ENCODE measurements at places on chromosomes 7 and 10. TPM values are rescaled to one million over a fixed set of nuclear protein-coding genes. Genes with fewer than 3 reads are reported as not detected.

DNA sequence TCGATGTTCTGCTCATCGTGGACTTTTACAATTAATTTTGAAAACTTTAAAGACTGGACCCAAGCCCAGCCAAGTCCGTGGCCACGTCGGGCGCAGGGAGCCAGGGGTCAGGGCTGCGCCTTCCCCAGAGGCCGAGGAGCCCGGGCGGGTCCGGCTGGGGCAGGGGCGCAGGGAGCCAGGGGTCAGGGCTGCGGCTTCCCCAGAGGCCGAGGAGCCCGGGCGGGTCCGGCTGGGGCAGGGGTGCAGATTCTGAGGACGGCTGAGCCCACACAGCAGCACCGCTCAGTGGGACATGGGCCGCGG lies 75.2 kb downstream of the MICALL2 start:
- no peak for DNase-seq

DNA sequence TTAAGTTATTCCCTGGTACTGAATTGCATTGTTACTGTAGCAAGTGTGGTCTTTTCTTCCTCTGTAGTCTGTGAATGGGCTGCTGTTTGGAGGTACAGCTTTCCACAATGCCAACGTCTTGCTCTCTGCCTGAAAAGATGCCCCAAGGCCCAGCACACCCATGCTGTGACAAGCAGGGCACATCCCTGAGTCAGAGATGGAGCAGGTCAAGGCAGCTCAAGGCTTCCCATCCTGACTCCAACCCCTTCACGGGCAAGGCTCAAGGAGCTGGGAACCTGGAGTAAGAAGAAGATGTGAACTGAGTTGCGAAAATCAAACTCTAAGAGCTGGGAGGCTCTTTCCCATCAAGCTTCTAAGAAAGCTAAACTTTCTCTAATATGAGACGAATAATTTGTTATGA lies 27.2 kb downstream of the SVIL start:
- DNase-seq = no peak

GRCh38 chr10:23981520-23982309 lies 227.2 kb upstream of the KIAA1217 start:
- no peak for DNase-seq

The SEC24C gene
- 40.0 TPM for total RNA-seq
